ENCODE measurements at places on chromosomes 16 and 17.

DNA sequence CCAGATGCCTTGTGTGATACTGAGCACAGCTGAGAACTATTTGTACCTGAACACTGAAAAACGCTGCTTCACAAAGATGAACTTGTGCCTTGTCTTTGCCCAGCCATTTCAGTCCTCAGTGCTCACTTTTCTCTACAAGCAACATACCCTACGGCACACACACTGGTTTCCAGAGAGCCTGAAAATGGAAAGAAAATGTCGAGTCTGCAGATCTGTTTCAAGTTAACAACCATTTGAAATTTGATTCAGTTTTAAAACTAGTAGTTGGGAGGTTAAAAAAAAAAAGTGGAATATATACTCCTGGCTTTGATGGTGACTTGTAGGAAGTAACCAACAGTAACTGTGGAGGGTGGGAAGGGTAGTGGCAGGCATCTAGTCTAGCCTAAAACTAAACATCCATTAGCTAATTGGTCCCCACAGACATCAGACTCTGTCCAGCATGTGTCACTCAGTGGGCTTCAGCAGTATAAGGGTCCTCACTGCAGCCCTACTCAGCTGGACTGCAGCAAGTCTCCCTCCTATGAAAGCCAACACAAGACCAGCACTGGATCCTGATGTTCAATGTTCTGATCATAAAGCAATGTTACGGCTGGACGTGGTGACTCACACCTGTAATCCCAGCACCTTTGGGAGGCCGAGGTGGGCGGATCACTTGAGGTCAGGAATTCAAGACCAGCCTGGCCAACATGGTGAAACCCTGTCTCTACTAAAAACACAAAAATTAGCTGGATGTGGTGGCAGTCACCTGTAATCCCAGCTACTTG, 27.1 kb downstream of the ERN1 start:
- DNase-seq = no peak

DNA sequence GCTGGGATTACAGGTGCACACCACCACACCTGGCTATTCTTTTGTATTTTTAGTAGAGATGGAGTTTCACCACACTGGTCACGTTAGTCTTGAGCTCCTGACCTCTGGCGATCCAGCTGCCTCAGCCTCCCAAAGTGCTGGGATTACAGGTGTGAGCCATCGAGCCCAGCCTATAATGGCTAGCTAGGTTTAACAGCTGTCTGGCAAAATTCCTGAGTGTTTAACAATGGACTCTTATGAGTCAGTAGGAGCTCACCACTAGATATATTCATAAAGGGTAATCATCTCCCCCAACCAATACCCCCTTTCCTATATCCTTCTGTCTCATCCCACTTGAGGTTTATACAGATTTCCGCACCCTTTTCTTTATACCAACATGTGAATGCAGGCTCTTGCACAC, 91.5 kb upstream of the CDH13 start:
- DNase-seq = no peak

- DNase-seq = no peak
Measured at GRCh38 chr17:58331815-58332777, 3.5 kb upstream of the TSPOAP1 start.

- no peak for DNase-seq
Measured at GRCh38 chr17:32928586-32929535, 908 bp downstream of the TMEM98 start.

GRCh38 chr17:2592971-2593820, at the start of gene PAFAH1B1:
TSS of gene PAFAH1B1 (plus strand) at chr17:2593654. CDS start at chr17:2638289, 44,635 bp downstream.
- DNase-seq = peak; percentile 86

DNA sequence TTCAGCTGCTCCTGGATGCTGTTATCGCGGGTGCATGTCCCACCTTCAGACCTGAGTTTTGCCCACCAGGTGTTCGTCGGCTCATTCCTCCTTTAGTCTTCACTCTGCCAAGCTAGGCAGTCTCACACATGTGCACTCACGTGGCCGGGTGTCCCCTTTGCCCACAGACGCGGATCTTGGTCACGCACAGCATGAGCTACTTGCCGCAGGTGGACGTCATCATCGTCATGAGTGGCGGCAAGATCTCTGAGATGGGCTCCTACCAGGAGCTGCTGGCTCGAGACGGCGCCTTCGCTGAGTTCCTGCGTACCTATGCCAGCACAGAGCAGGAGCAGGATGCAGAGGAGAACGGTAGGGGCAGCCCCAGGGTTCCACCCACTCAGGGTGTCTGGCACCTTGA, 133.1 kb downstream of the ABCC6 start:
- DNase-seq = no peak

DNA sequence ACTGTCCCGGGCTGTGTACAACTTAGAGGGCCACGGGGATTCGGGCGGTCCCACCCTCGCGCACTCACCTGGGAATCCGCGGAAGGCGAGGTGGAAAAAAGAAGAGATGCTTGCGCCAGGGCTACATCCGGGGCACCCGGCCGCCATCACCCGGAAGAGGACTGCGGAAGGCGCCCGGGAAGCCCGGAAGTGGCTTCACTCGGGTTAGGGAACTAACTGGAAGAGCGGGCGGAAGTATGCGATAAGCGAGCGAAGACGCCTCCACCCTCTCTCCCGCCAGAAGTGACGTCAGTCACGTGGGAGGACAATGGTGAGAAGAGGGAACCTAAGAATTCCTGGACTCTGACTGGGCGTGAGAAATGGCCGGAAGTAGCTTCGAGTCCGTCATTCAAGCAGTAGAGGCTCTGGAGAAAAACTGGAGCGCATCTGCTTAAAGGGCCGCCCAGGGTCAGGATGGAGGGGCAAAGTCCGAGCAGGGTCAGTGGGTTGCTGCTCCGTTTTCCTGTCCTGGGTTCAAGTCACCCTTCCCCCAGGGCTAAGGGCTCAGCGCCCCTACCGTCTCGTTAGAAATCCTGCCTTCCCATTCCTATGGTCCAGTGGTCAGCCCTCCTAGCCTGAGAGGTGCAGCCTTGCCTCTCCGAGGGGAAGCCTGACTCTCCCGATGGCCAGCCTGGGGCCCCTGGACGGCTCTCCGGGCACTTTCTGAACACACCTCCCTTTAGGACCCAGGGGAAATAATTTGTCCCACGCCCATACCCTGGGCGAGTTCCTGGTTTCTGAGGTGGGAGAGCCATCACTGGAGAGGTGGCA, at the start of gene CD2BP2:
CD2BP2 (minus strand) TSS at position 165 of the 810 bp plus-strand sequence. CDS start 627 bp downstream, outside the sequence.
- peak; percentile 97 for DNase-seq

- DNase-seq = no peak
Measured at GRCh38 chr16:86661706-86662105, 83.4 kb downstream of the FOXL1 start.

- peak; percentile 22 for DNase-seq
Measured at GRCh38 chr16:66275775-66276428, 90.6 kb upstream of the CDH5 start.

DNA sequence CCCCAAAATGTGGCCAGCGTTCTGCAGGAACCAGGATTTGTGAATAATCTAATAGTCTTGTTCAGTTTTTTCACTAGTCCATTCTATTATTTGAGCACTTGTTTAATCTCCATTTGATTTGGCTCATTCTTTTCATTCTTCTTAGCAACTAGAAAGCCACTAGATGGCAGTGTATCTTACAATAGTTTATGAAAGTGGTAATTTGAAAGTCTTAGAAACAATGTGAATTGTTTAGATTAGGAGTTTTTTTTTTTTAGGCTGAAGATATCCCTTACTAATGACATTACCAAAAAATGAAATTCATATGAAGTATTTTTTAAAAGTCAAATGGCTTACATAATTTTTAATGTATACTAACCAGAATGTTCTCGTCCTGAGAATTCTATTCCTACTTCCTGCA, 6.7 kb downstream of the ERI2 start:
- DNase-seq = no peak
